ENCODE measurements at places on chromosomes 4 and X. TPM values are rescaled to one million over a fixed set of nuclear protein-coding genes. Genes with fewer than 3 reads are reported as not detected.

The SPATA4 gene
- total RNA-seq: not detected

The XAGE1A gene
- not detected for total RNA-seq

The MAP7D2 gene
- total RNA-seq: 0.13 TPM

The SOWAHB gene
- not detected for total RNA-seq

The F8A3 gene
- 20.0 TPM for total RNA-seq

The MAGEA1 gene
- total RNA-seq: not detected

The PGM2 gene
- 14.4 TPM for total RNA-seq

The MAGEC2 gene
- not detected for total RNA-seq

The ZBTB49 gene
- total RNA-seq: 16.1 TPM

The CYSLTR1 gene
- 14.7 TPM for total RNA-seq

The METAP1 gene
- total RNA-seq: 41.9 TPM

The SPANXA1 gene
- total RNA-seq: not detected
